ENCODE measurements at places on chromosomes 7 and 10.

GRCh38 chr7:133207687-133208086 lies 45.2 kb upstream of the EXOC4 start:
- no peak for DNase-seq

- DNase-seq: no peak
These were observed 316.6 kb upstream of the ZNF32 start for GRCh38 chr10:43965033-43965917.

DNA sequence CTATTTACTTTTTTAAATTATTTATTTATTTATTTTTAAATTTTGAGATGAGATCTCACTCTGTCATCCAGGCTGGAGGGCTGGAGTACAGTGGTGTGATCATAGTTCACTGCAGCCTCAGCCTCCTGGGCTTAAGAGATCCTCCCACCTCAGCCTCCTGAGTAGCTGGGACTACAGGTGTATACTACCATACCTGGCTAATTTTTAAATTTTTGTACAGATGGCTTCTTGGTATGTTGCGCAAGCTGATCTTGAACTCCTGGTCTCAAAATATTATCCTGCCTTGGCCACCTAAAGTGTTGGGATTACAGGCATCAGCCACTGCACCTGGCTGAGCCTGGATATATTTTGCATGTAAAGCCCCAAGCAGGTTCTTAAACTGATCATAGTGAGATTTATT lies 7.6 kb downstream of the CHST12 start:
- DNase-seq: no peak

GRCh38 chr7:135169964-135170273 lies 588 bp downstream of the CYREN start:
- DNase-seq: no peak

- DNase-seq: no peak
These were observed 76.0 kb upstream of the TMEM26 start for GRCh38 chr10:61529208-61529607.

DNA sequence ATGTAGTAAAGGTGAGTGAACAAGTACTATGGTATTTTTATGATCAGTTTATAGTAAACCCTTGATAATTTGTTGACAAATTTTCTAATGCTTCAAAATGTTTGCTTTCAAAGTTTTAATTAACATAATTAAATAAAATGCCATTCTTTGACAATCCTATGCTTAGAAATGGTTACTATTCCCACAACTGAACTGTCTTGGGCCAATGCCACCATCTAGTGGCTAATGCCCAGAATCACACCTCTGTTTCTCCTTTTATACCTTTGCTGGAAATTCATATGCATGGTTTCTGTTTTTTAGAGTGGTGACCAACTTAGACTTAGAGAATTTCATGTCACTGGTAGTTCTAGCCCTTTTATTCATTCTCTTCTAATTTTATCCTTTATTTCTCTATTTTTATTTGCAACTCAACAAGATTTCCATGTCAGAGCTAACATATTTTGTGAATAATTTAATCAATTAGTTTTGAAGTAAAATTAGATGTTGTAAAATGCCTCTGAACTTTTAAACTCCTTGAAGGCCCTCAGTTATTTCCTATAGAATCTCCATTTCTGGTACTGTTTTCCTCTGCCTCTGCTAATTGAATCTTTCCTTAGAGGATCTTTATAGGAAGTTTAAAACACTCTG lies 31.1 kb downstream of the PCGF5 start:
- DNase-seq: peak; percentile 20

DNA sequence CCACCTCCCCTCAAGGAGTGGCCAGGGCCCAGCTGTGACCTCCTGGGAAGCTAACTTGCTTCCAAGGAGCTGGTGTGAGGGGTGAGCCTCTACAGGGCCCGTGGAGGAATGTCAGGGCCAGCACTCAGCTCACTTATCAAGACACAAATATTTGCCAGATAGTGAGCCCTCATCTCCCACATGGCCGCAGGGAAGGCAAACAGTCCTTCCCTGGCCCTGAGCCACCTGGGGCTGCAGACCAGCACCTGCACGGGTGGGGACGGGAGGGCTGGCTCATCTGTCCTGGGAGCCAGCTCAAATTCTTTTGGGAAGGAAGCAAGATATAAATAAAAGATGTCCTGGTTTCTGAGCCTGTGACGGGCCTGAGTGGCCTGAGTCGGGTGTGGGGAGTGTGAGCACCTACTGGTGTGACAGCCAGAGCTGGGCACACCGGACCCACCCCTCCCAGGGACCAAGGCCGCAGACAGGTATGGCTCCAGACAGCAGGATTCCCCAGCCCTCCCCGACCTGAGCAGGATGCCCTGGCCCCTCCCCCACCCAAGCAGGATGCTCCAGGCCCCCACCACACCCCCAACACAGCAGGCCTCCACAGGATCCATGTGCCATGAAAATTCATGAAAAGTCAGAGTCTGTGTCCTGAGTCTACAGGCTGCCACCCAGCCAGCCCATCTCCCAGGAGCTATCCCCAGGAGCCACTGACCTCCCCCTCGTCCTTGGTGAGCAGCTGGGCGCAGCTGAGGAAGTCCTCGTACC lies 148.0 kb downstream of the MAPK8 start:
- DNase-seq: no peak

GRCh38 chr7:134175334-134176036 lies 48.3 kb downstream of the LRGUK start:
- DNase-seq: no peak

GRCh38 chr10:29304264-29304994 lies 15.6 kb downstream of the LYZL1 start:
- peak; percentile 43 for DNase-seq

DNA sequence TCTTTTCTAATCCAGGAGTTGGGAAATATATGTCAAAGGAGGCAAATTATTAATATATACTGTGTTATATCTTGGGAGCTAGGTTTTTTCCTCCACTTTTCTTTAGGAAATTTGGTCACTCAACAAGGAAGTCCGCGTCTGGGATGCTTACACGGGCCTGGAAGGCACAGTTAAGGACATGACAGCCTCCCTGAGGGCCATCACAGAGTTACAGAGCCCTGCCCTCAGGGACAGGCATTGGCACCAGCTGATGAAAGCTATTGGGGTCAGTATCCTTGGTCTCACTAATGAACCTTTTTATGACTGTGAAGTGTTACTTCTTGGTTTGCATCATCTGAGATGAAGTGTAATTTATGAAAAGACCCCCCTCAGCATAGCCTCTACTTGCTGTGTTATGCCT lies 74.7 kb downstream of the DNAH11 start:
- no peak for DNase-seq

DNA sequence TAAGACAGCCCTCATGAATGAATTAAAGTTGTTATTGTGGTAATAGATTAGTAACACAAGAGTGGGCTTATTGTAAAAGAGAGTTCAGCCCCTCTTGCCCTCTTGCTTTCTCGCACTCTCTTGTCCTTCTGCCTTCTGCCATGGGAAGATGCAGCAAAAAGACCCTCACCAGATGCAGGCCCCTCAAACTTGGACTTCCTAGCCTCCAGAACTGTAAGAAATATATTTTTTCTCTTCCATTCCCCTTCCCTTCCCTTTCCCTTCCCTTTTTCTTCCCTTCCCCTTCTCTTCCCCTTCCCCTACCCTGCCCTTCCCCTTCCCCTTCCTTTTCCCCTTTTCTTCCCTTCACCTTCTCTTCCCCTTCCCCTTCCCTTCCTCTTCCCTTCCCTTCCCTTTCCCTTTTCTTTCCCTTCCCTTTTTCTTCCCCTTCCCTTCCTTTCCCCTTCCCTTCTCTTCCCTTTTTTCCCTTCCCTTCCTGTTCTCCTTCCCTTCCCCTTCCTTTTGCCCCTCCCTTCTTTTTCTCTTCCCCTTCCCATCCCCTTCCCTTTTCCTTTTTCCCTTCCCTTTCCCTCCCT lies 55.6 kb upstream of the TMEM248 start:
- DNase-seq: no peak

DNA sequence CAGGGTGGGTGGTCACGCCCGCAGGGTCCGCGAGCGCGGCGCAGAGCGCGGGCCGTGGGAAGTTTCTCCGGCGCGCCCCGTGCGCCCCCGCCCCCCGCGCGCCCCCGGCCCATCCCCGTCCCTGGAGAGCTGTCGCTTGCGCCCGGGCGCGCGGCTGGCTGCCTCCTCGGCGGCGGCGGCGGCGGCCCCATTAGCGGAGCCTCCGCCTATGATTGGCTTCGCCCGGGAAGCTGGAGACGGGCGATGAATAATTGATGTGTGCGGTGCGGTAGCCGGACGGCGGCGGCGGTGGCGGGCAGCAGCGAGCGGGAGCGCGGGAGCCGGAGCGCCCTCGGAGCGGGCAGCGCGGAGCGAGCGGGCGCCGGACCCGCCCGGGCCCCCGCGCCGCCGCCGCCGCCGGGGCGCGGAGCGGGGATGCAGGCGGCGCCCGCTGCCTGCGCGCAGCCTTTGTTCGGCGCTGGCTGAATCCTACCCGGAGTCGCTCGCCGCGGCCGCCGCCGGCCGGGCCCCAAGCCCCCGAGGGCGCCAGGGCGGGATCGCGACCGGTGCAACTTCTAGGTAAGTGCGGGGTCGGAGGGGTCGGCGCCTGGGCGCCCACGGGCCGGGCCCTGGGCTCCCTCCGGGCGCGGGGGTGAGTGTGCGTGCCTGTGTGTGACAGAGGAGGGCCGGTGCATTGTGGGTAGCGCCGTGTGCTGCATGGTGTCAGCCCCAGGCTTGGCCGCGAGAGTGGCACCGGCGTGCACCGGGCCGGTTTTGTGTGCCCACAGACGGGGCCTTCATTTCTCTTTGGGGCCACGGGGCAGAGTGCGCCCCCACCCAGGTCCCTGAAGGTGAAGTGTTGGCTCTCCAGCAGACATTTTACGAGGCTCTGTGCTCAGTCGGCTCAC lies 103.8 kb upstream of the PPIF start:
- DNase-seq: no peak

DNA sequence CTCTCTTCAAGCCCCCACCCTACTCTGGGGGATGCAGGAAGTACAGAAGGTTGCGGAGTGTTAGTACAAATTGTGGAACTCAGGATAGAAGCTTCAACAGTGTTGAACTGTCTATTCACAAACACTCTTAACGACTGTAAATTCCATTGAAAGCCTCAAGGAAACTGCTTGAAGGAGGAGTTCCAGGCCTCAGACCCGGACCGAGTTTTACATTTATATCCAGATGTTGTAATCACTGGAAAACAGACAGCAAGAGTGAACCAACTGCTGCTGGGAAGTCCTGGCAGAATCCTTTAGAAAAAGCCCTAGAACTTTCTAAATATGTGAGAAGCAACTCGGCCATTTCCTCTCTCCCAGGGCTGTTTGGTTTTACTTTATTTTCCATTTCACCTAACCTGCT lies 84.1 kb upstream of the LRRC18 start:
- DNase-seq: no peak

- DNase-seq: no peak
These were observed 261.0 kb upstream of the KLF6 start for GRCh38 chr10:4046030-4046429.

DNA sequence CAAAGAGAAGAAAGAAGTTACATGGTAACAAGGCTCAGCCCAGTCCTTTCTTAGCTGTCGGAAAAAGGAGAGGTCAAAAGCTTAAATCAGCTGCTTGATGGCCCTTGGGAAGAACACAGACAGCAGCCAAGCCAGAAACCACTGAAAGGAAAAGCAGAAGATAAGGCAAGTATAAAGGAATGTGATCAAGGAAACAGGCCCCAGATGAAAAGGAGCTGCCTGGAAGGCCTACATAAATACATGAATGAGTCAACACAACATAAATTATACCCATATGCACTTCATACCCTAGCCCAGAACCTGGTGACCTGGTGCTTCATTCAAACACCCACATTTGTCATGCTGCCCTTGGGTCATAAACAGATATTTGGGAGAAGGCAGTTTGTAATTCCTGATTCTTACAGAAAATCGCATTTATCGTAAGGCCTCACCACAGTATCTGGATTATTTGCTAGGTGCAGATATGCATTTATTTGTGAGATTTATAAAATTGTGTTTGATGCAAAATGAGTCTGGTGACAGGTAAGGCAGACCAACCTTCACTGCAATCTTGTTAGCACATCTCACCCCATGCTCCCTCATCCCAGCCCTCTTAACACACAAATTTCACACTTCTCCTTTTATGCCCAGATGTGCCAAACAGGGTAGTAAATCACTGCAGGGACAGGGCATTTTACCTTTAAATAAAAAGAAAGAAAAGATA lies 94.9 kb upstream of the KCNIP2 start:
- no peak for DNase-seq

- DNase-seq: no peak
These were observed 176.2 kb upstream of the NOBOX start for GRCh38 chr7:144579687-144580086.

GRCh38 chr7:47669178-47669891 lies 87.4 kb upstream of the TNS3 start:
- DNase-seq: no peak

- DNase-seq: no peak
These were observed 136.0 kb upstream of the FAM20C start for GRCh38 chr7:56291-56913.

DNA sequence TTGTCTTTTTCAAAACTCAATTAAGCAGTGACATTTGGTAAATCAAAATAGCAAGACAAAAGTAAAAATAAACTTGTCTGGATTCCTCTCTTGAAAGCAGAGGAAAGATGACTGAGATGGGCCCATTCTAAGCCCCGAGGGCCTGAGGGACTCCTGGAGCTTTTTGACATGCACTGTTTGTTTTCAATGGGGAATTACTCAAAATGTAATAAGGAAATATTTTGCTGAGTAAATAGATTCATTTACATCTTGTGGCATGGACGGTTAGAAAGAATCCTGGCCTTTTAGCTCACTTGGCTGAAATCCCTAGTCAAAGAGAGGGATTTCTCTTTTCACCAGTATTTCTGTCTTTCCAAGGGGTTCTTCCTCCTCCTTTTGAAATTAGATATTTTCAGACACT lies 108.0 kb downstream of the MKX start:
- no peak for DNase-seq

DNA sequence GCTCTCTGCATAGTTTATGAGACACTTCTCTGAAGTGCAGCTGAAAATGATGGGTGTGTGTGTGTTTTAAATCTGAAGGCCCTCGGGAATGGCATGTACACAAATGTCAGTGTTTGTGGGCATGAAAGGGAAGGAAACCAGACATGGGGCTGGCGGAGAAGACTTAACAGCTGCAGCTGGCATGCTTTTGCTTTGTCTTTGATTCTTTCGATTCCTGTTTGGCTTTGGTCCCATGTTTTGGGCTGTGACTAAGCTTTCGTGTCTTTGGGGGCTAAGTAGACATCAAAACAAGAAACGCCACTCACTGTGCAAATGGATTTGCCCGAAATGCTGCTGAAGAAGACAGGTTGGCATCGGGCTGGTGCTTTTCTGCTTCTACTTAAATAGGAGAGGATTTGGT lies 179.3 kb downstream of the PFKFB3 start:
- DNase-seq: no peak

Measured in C1 segment of cervical spinal cord (tissue), 14 donors.